ENCODE measurements at places on chromosomes 4 and X.

DNA sequence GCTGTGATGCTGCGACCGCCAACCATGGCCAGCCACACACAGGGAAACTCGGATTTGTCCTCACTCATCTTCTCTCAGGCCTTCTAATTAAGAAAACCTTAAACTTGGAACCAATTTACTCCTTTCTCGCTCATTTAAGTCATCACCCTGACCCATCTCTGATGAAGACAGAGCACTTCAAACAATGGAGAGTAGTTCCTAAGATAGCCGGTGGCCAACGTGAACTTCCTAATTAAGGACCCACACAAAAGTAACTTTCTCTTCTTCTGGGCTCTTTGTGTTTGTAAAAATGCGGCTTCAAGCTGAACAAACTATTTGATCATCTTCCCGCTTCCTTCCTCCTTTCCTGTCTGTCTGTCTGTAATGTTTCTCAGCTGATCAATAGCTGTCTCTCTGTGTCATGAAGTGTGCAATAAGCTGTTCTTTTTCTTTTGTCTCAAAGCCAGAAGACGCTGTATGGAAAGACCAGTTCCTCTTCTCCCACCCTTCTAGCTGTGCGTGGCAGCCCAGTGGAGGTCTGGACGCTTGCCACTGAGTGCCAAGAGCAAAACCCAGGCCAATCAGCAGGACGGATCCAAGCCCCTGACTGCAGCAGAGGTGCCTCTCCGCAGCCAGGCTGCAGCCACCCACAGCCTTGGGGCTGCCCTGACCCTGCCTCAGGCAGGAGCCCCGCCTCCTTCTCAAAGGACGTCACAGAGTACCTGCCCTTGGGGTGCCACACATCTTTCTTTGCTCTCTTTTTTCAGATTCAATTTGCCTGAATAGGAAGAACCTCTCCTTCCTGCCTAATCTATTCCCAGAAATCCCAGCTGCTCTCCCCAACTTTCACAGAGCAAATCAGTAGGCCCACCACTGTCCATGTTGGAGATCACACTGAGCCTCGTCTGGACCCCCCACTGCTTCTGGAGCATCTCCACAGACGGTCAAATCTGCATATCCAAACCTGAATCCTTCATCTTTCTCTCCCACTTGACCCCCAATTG, 59.3 kb downstream of the MAML3 start:
- DNase-seq = peak; percentile 72

GRCh38 chr4:173508386-173509035, 21.5 kb downstream of the HAND2 start:
- DNase-seq = no peak

DNA sequence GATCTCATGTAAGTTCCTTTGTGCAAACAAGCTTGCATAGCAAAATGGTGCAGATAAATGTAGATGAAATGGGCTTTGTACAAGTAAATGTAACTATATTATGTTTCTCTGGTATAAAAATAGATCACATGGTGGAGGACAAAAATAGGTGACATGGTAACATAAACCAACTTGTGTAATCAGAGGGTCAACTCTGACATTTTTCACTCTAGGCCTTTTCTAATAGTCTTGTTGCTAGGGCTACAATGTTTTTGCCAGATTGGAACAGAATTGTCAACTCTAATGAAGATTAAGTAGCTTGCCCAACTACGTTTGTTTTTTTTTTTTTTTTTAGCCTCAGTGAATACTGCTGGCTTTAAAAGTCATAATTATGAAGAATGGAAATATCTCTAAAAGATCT, 11.5 kb downstream of the MAD2L1 start:
- DNase-seq = no peak

DNA sequence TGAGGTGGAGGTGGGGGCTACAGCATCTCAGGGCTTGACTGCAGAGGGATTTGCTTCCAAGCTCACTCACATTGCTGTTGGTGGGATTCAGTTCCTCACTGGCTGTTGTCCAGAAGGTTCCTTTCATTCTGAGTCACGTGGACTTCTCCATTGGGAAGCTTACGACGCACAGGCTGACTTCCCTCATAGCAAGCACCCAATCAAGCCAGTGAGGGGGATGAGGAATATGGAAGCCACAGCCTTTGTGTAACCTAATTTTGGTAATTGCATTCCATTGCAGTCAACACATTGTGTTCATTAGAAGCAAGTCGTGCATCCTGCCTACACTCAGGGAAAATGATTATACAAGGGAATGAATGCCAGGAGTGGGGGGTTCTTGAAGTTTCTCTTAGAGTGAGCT, 32.7 kb upstream of the MXRA5 start:
- no peak for DNase-seq

GRCh38 chr4:41696763-41697162, 51.8 kb downstream of the PHOX2B start:
- no peak for DNase-seq

DNA sequence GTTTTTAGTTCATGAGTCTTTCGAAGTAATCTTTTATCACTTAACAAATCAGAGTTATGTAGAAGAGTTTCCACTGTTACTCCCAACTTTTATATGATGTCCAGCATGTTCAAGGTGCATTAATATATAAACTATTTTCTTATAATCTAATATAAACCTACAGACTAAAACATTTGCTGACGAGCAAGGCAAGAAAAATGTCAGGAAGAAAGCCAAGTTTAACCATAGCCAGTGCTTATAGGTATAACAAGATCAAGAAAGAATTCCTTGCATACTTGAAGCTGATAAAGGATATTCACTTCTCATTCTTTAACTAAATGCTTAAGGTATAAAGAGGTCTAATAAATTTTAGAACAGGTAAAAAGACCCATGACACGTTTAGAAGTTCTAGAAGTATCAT, 167.7 kb downstream of the NPNT start:
- DNase-seq = no peak

- DNase-seq = no peak
Observed at GRCh38 chrX:7316280-7316679, 168.3 kb upstream of the PUDP start.

DNA sequence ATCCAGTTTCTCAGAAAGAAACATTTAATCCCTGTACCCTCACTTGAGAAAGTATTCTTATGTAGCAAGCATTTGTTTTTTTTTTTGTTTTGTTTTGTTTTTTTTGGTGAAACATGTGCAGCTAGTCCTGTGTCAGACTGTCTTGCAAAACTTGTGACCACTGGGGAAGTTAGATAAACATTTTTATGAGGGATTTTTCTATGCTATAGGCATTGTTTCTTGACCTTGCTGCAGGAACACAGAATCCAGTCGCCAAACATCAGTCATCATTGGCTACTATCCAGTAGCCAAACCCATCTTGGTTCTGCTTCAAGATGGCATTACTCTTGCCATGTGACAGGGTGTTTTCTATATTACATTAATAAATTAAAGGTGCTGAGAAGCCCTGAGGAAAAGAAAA, 7.7 kb upstream of the MAPK10 start:
- DNase-seq = no peak

DNA sequence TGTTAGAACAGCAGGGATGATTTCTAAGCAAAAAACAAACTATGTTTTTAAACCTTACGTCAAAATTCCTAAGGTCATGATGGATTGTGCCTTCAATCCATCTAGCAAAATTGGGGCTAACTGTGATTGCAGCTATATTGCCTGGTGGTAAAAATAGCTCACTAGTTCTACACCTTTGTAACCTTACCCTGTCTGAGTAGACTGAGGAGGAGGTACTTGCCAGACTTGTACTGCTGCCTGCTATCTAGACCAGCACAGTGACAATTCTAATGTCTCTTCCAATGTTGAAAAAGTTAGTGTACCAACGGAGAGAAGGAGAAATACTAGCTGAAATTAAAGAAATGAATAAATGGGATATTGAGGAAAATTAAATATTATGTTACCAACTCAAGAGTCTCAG, 30.3 kb downstream of the ATP11C start:
- DNase-seq = no peak

DNA sequence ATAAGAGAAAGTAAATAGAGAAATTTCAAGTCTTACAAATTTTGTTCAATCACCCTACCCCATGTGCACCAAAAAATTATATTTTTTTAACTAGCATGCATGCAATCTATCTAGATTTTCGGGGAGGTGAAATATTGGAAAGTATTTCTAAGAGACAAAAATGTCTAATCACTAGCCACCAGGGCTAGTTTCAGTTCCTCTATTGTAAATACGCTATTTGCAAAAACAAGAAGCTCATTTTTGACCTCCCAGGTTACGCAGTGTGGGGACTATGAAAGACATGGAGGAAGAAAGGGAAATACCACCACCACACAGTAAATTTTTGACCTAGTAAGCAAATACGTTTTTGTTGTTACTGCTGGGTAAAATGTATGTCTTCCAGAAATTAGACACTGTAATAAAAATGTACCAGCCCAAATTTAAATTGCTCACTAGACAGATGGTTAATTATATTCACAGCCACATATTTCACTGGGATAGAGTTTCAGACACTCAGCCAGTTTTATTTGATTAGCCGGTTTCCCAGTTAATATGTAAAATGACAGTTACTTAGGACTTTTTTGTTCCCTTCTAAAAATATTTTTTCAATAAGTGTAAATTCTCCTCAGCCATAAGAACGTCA, 2.2 kb downstream of the NEXMIF start:
- DNase-seq = no peak

GRCh38 chr4:184657144-184657543, 7.6 kb downstream of the PRIMPOL start:
- DNase-seq = no peak

- DNase-seq = peak; percentile 74
Observed at GRCh38 chr4:81505004-81505598, 33.4 kb upstream of the RASGEF1B start.

Data from OCI-M1 (cell line).